ENCODE measurements at places on chromosomes 12 and 14.
A peak's percentile ranks its signal among the peaks of the same experiment; 100 is the strongest.

- no peak for DNase-seq
These were observed 3.5 kb downstream of the IFI27 start for GRCh38 chr14:94113908-94114588.

- no peak for DNase-seq
These were observed at the start of gene SLCO1C1 for GRCh38 chr12:20695232-20695631. Gene SLCO1C1, plus strand, starts transcription at chr12:20695332. Its CDS starts 4,245 bp downstream, at chr12:20699577.

- DNase-seq: no peak
These were observed 76.3 kb downstream of the CDK17 start for GRCh38 chr12:96323906-96324305.

DNA sequence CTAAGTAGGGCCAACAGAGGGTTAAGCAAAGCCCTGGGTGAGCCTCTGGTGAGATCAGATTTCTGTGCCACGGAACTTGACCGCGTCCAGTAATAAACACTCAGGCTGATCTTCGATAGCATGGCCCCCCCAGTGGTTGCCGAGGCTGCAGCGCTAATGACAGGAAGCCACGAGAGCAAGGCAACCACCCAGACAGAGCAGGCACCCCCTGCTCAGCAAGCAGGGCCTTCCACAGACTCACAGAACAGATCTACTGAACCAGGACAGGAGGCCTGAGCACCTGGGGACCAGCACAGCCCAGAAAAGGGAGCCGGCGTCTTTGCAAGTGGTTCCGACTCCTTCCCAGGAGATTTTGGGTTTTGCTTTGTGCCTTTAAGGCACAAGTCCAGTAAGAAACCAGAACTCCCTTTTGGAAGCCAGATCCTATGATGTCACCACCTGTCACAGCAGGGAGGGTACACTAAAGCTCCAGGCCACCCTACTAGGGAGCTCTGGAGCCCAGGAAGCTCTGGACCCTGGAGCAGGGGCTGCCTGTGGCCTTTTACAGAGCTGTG lies 42.3 kb downstream of the BCL11B start:
- DNase-seq: no peak

DNA sequence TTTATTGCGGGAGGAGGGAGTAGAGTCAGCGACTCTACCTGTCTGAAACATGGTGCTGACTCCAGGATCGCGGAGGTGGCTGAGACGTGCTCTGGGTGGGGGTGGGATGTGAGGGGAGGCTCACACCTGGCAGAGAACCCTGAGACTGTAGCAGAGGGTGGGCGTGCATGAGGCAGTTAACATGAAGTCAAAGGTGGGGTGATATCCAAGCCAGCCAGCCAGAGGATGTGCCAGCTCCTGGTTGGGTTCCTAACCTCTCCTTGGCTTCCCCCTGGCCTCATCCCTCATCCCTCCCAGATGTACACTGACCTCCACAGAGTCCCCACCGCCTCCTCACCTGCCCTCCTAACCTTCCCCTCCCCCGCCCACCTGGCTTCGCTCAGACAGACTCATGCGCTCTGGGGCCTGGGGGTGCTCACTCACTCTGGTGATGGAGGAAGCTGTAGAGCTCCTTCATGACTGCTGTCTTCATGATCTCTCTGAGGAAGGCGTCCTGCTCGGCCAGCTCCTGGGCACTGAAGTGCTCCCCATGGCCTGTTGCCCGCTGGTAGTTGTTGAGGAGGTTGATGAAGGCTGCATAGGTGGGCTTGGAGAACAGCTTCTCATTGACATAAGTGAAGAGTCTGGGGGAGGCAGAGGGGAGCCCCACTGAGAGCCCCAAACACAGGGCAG lies 9.3 kb downstream of the ENDOU start:
- no peak for DNase-seq

DNA sequence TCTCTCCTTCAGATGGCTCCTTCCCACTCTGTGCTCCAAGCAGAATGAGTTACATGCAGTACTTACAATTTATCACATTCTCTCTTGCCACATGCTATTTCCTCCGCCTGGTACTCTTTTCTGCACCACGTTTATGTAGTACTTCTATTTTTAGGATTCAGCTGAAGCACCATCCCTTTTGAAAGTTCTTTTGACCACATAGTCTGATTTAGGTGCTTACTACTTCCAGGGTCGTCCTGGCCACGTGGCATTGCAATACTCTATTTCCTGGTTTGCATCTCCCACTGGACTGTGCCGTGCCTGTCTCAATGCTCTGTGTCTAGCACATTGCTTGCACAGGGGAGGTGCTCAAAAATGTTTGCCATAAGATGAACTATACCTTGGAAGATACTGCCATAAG lies 16.3 kb upstream of the TBC1D30 start:
- no peak for DNase-seq

DNA sequence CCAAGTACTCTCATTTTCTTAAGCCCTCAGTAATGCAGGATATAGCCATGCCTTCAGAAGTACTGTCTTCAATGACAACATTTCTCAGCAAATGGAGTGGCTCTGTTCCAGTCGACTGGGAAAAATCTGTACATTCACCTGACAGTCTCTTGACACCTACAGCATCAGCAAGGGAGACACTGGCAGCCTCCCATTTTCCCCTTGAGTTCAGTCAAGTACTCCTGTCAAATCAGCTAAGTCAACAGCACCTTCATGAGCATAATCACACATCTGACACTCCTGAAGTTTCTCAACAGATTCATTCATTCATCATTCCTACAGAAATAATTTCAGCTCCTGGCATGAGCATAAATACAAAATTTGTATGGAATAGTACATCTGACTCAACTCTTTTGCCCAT lies 46.1 kb downstream of the INTS13 start:
- DNase-seq: no peak

- DNase-seq: no peak
These were observed 68.8 kb upstream of the MDGA2 start for GRCh38 chr14:47744155-47744554.

DNA sequence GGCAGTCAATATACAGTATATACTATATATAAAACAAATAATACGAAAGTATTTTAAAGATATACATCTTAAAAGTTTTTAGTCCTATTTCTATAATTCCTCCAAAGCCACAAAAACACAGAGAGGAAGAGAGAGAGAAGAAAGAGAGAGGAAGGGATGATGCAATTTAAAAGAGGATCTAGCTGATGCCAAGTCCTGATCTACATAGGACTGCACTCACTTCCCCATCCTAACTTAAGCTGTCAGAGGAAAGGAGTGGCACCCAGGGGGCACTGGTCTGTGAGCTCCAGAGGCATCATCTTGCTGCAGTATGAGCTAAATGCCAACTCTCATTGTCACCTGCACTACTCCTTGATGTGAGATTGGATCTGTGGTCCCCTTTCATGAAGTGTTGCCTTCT lies 95.8 kb downstream of the C12orf42 start:
- no peak for DNase-seq

- no peak for DNase-seq
These were observed 136.0 kb upstream of the IFNG-AS1 start for GRCh38 chr12:67853204-67853603.

DNA sequence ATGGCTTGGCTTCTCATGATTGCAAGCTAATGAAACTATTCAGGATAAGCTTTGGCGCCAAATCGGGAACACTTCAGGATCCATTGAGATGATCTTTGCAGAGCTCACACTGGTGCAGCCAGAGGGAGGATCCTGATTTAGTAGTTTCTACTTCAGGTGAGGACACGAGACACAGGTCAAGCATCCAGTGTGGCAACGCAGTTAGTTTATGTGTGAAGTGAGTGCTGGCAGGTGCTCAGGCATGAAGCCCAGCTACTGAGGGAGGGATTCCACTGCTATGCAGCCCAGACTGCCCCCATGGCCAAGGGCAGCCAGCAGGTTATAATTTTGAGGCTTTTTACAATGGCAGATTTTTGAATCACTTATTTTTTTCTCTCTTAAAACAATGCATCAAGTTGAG lies 113.5 kb upstream of the PCED1B start:
- no peak for DNase-seq

GRCh38 chr12:11981121-11981733 lies 89.5 kb upstream of the BCL2L14 start:
- DNase-seq: peak; percentile 16

- DNase-seq: no peak
These were observed 1.9 kb downstream of the CCDC38 start for GRCh38 chr12:95940514-95940913.

DNA sequence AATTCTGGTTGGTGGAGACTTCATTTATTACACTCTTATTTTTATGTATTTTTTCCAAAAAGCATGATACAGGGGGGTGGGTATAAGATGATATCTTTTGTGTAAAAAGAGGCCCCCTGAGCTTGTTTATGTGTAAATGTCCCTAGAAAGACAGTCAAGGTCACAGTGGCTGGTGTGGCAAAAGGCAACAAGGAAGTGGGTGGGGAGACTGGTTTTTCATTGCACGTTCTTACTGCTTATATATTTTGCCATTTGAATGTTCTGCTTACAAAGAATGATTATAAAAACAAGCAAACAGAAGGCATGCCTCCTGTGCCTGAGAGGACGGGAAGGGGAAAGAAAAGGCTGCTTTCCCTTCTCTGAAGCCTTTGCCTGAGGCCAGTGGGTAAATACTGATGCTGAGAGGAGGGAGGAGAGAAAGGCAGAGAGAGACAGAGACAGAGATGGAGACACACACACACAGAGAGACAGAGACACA lies 24.1 kb upstream of the ADIPOR2 start:
- DNase-seq: no peak

GRCh38 chr14:98137131-98138025 lies 1134.6 kb downstream of the BCL11B start:
- DNase-seq: peak; percentile 60

DNA sequence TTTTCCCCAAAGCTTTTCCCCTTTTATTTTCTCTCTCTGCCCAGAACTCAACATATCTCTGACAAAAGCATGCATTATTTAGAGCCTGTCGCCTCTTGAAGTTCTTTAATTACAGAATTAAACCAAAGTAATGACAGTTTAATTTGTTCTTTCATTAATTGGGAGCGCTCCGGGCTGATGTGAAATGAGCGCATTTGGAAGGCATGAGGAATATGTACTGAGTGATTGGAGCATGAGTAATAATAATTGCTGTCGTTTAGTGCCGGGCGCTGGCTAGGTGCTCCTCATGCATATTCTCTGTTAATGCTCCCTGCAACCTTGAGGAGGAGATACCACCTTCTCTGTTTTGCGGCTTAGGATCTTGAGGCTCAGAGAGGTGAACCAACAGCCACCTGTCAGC lies 120.5 kb downstream of the SLC25A47 start:
- peak; percentile 58 for DNase-seq

- peak; percentile 47 for DNase-seq
These were observed 50.1 kb downstream of the LRCOL1 start for GRCh38 chr12:132560364-132560613.

GRCh38 chr14:101628471-101628966 lies 67.2 kb downstream of the DIO3 start:
- DNase-seq: peak; percentile 56

DNA sequence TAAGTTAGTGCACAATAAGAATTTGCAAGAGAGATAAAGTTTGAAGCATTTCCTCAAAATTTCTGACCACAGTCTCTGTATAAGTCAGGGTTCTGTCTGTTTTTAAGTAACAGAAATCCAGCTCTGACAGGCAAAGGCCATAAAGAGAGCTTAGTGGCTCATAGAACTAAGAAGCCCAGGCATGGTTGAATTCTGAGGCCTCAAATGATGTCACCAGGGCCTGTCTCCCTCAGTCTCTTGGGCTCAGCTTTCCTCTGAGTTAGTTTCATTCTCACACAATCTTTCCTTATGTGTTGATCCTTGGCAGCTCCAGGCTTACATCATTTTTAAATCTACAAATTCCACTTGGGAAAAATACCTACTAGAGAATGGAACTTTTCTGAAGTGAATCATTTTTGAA lies 173.4 kb upstream of the ATP2B1 start:
- DNase-seq: no peak

DNA sequence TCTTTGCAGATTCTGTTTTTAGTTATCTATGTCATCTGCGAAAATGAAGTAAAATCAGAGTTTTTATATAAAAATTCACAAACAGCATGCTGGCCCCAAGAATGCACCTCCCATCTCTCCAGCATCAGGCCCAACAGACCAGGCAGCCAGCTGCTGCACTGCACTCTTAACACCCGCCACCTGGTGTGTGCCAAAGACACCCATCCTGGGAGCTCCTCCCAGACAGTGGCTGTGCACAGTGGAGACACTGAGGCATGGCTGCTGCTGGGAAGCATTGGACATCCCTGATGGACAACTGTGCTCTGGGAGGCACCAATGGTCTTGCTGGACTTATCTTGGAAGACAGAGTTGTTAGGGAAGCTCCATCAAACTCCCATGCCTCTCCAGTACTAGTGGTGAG lies 817.2 kb downstream of the TMEM121 start:
- DNase-seq: no peak

DNA sequence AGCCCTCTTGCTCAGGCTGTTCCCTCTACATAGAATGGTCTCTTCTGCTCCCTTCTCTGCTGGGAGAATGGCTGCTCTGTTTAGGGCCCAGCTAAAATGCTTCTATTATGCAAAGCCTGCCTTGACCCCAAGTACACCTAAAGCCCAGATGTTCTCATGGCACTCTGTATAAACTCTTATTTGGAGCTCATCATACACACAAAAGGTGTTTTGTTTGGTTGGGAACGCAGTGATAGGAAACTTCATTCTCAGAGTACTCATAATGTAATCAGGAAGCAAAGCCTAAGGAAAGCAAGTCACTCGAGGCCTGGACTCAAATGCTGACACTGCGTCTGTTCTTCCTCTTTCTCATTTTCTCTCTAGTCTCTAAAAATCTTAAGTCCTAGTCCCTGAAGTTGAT lies 38.2 kb upstream of the SYCP3 start:
- no peak for DNase-seq

- DNase-seq: no peak
These were observed 68.3 kb downstream of the SCARB1 start for GRCh38 chr12:124795081-124795948.

GRCh38 chr14:21505012-21505553 lies 6.1 kb downstream of the METTL3 start:
- DNase-seq: no peak

GRCh38 chr12:130677957-130678558 lies 38.0 kb downstream of the RIMBP2 start:
- DNase-seq: no peak

- peak; percentile 96 for DNase-seq
These were observed 51.2 kb upstream of the CERS5 start for GRCh38 chr12:50218386-50218785.

GRCh38 chr12:123024819-123025391 lies 44.4 kb downstream of the ARL6IP4 start:
- DNase-seq: peak; percentile 21

- DNase-seq: no peak
These were observed 268.7 kb downstream of the TMEM132D start for GRCh38 chr12:129635021-129635685.

- DNase-seq: no peak
These were observed 79.0 kb downstream of the DCAF5 start for GRCh38 chr14:69073915-69074314.

- no peak for DNase-seq
These were observed 115.7 kb downstream of the PCNX1 start for GRCh38 chr14:71022939-71023338.

All from epithelial cell of esophagus (primary cell).